ENCODE measurements at places on chromosomes 5 and 9. TPM values are rescaled to one million over a fixed set of nuclear protein-coding genes. Genes with fewer than 3 reads are reported as not detected.

- no peak for DNase-seq
Observed at GRCh38 chr5:79111960-79112702, 522 bp downstream of the BHMT start.

The SLCO6A1 gene
- total RNA-seq, result 0.54 TPM

- DNase-seq, result no peak
Observed at GRCh38 chr5:95824747-95825146, 2.2 kb upstream of the GLRX start.

The PLPP7 gene
- total RNA-seq, result 3.4 TPM

GRCh38 chr5:94159144-94159543 is 417.7 kb upstream of the POU5F2 start:
- no peak for DNase-seq

- no peak for DNase-seq
Observed at GRCh38 chr5:75566710-75567309, 44.4 kb upstream of the ANKDD1B start.
